Non-pigmented ciliary epithelial cell (primary cell): ENCODE measurements at places on chromosomes 12 and 14.

- no peak for DNase-seq
Observed at GRCh38 chr14:61385002-61385685, 63.8 kb downstream of the PRKCH start.

DNA sequence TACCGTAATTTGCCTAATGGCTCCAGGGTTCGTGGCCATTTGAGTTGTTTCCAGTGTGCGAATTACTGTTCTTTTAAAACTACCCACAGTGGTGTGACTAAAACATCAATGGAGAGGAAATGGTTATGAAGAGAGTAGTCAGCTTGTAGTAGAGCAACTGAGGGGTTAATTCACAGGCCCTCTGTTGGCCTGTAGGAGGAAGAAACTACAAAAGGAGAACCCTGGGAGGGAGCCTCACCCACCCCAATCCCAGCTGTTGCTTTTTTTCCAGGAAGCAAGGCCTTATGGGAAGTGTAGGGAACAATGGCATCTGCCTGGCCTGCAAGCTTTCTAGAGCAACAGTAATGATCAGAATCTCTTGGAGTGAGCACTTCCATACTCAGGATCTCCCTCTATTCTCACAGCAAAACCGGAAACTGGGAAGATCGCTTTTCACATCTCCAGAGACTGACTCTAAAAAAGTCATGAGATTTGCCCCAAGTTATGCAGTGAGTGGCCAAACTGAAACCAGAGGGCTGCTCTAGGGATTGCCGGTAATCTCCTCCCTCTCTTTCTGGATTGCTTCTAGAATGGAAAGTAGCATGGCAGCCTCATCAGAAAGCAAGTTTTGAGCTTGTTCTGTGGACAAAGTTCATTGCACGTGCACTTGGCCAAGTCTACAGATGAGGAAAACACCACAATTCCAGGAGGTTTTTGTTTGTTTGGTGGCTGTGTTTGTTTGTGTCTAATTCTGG, 125.3 kb upstream of the PWP1 start:
- DNase-seq: no peak

DNA sequence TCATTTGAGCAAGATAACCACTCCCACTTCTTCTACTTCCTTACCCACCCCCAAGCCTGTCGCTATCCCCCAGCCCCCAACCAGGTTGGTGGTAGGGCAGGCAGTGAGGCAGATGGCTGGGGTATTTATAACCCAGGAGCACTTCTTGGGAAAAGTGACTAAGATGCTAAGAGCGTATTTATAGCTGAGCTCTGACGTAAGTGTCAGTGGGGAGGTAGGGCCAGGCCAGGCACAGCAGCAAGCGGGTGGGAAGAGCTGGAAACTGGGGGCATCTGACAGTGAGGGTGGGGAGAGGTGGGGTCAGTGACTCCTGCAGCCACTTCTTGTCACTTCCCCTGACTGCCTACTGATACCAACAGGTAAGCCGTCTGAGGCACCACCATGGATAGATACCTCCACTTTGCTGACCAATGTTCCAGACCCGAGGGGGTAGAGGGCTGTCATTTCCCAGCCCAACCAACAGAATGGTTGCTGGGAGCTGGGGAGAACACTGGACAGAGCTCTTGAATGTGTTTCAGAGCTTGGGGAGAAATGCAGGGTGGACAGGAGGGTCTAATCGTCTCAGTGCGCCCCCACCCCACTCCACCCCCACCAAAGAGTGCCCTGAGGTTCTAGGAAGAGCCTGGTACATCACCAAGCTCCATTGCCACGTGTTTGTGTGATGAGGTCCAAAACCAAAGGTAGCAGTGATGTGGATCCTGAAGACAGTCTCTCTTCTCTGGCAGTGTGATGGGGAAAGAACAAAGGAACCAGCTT, 2.7 kb upstream of the INHBE start:
- peak; percentile 65 for DNase-seq

GRCh38 chr14:22531451-22532344, 57.3 kb downstream of the DAD1 start:
- DNase-seq: no peak

- no peak for DNase-seq
Observed at GRCh38 chr14:21197418-21198205, 41.7 kb upstream of the OR5AU1 start.

DNA sequence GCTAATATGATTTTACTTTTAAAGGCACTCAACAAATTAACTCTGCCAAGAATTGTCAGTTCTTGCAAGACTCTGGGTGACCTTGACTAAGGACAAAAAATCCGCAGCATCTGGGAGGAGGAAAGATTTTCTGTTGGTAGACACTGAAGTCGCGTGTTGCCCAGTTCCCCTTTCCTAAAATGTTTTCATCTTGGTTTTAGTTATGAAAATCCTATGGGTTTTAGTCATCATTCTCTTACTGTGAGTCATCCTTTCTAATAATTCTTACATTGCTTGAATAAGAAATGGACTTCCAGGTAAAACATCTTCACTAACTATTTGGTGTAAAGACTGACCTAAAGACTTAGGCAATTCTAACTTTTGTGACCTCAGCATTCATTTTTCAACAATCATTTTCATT, 9.1 kb downstream of the GSG1 start:
- DNase-seq: no peak

DNA sequence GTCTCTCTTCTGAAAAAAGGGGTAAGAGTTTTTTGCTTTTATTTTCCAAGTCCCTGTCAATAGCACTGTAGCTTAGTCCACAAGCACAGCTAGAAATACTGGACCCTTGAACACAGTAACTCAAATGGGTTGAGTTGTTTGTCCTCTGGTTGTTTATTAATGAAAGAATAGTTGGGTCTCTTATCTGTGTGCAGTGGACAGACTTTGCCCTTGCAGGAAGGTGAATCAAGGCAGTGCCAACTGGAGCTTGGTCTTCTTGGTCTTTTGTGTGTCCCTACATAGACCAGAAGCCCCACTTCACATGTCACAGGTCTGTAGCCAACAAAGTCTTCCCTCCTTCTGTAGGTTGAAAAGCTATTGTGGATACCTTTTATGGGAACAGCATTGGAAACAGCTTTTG, 322.0 kb downstream of the AACS start:
- DNase-seq: no peak

- no peak for DNase-seq
Observed at GRCh38 chr12:69097619-69098368, 141.6 kb upstream of the CPSF6 start.

- no peak for DNase-seq
Observed at GRCh38 chr14:90275458-90275814, 19.1 kb downstream of the PSMC1 start.
